Stimulated activated CD8-positive, alpha-beta memory T cell treated with anti-CD3 and anti-CD28 coated beads, Interleukin-4, amount 100 ng/mL, for 4 hours (primary cell): ENCODE measurements at places on chromosomes 4 and X.

DNA sequence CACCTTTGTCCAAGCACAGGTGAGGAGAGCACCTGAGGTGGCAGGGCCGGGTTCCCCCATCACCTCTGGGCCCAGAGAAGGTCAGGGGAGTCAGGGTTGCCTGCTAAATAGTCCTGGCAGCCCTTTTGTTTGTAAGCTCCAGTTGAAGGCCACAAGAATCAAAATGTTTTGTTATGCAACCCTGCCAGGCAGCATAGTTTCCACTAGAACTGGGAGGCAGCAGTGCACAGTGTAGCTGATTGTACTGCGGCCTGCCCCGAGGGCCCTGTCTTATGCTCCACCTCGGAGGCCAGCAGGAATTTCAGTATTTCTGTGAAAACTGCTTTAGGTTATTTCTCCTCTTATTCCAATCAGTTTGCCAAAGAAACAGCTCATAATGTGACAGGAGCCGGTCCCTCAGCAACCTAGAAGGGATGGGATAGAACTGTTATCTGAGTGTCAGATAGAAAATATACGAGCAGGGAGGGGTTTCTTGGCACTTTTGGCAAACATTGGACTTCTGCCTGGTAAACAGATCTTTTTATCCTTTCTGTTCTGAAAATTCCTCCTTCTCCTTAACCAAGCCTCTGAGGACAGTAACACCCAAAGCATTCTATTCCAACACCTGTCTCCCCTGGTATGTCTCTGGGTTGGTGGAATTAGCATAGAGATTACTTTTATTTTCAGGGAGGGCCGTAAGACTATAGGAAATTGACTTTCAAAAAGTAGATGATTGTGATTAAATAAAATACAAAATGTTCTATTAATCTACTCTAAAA is 93.6 kb downstream of the LNX1 start:
- DNase-seq, result no peak

- no peak for DNase-seq
Observed at GRCh38 chrX:102846544-102847236, 90.4 kb upstream of the RAB40AL start.

- DNase-seq, result no peak
Observed at GRCh38 chrX:14027036-14027435, 2.7 kb downstream of the GEMIN8 start.

DNA sequence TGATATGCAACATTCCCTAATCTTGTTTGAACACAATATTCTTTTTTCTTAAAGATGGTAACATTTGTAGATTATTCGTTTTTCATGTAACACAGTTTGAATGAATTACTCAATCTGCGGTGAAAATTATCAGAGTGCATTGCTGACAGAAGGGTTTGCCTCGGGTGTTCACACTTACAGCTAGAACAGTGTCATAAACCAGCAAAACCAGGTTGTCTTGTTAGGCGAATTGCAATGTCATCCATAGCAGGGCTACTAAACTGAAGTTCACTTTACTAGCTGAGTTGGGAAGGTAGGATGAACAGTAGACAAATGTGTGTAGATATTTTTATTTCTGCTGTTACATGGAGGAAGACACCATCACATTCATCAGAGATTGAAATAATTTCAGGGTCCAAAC is 98.9 kb downstream of the SLC39A8 start:
- DNase-seq, result no peak

DNA sequence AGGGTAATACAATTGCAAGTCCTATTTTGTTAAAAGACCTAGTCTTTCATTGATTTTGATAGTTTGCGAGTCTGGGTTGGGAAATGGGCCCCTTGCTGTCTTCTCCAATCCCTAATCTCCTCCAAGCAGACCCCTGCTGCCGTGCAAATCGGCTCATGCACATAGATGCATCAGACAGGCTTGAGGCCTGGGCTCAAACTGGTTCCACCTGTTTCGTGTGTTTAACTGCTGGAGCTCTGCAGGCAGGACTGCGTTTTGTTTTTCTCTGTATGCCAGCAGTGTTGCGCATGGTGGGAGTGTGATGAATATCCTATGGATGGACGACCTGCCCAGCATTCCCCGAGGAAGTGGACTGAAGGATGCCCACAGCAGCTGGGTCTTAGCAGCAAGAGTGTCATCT is 133.9 kb downstream of the PDGFRA start:
- no peak for DNase-seq

GRCh38 chrX:20284444-20284843 is 17.7 kb upstream of the RPS6KA3 start:
- DNase-seq, result no peak

DNA sequence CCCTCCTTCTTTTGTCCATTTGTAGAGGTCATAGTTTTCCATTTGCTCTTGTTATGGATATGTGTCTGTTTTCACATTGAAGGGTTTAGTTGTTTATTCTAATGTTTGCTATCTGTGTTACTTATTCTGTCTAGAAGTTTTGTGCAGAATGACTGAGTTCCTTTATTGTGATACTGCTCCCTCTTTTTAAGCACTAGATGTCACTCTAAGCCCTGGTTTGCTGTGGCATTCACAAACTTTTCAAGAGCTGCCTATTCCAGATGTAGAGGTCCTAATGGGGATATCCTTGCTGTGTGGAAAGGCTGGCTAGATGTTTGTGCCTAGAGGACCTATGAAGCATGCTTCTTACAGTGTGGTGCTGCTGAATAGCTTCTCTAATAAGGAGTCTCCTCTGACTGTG is 338.6 kb downstream of the SPIN4 start:
- no peak for DNase-seq

- peak; percentile 76 for DNase-seq
Observed at GRCh38 chr4:77074981-77075855, 571 bp downstream of the CCNI start.

DNA sequence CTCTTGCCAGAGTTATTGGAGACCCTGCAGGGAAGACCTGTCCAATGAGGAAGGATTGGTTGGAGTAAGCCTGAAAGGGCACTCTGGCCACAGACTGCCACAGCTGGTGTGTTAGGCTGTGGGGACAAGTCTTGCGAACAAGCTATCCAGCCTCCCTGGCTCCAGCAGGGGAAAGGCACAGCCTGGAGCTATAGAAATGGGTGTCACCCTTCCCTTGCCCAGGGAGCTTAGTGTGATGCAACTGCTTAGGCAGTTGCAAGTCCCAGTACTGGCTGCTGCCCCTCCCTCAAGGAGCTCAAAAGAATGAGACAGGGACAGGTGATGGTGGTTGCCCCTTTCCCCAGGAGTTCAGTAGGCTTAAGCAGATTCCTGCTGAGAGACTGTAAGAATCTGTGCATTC is 165.7 kb upstream of the CT83 start:
- DNase-seq, result no peak

GRCh38 chr4:186400676-186401075 is 134.7 kb downstream of the F11 start:
- DNase-seq, result no peak
